ENCODE measurements at places on chromosomes 16 and 17.

GRCh38 chr16:75326333-75326732 is 74.9 kb upstream of the BCAR1 start:
- no peak for DNase-seq

DNA sequence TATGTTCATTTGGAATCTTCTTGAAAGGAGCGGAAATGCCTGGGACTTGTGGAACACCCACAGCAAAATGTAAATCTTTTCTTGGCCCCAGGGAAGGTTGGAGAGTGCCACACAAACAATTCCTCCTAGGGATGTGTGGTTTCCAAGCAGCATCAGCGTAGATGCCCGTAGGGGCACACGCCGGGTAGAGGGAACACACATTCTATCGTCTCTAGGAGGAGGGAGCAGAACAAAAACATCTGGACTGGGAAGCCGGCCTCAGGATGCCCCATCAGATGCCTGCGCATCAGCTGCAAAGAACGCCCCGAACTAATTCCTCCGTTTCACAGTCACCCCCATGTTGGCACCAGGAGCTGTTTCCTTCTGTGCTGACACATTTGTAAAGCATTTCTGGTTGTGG is 357.9 kb upstream of the ZFHX3 start:
- no peak for DNase-seq

DNA sequence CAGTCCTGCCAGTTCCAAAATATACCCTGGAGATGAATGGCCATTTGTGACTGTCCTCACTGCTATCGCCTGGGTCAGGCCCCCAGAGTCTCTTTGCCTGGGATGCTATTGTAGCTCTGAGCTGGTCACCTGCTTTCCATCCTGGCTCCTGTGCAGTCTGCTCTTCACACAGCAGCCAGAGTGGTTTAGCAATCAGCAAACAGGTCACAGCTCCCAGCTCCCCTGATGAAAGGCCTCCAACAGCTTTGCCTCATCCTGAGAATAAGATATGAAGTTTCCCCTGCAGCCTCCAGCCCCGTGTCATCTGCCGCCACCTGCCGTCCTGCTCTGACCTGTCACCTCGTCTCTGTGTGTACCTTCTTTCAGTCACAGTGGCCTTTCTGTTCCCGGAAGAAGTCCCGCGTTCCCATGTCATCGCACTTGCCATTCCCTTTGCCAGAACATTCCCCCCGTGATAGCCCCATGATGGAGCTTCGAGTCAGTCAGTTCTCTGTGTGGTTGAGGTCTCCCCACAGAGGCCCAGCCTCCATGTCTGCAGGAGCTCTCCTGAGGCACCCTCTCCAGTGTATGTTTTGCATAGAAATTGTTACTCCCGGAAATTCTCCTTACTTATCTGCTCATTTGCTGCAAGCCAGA is 281.5 kb downstream of the SNX29 start:
- DNase-seq = no peak

GRCh38 chr16:56910112-56910511 is 21.8 kb upstream of the HERPUD1 start:
- no peak for DNase-seq

- no peak for DNase-seq
Measured at GRCh38 chr16:9929836-9930235, 252.4 kb downstream of the GRIN2A start.

- no peak for DNase-seq
Measured at GRCh38 chr17:2214929-2215615, 88.5 kb downstream of the SMG6 start.

GRCh38 chr17:32483451-32484019 is 3.3 kb upstream of the CDK5R1 start:
- DNase-seq = peak; percentile 79

GRCh38 chr16:57361404-57361803 is 2.8 kb downstream of the CCL22 start:
- DNase-seq = no peak

- DNase-seq = no peak
Measured at GRCh38 chr16:50313596-50314478, 47.5 kb downstream of the ADCY7 start.

DNA sequence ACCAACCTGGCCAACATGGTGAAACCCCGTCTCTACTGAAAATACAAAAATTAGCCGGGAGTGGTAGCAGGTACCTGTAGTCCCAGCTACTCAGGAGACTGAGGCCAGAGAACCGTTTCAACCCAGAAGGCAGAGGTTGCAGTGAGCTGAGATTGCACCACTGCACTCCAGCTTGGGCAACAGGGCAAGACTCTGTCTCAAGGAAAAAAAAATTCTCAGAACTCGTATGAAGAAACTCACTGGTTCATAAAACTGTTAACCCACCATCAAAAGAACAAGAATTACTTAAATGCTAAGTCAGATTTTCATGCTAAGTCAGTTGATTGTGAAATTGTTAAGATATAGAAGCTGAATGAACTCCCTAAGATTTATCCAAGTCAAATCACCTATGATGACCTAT is 31.3 kb downstream of the SLC39A11 start:
- no peak for DNase-seq

GRCh38 chr17:16585796-16586195 is 16.8 kb upstream of the ZNF287 start:
- DNase-seq = no peak

DNA sequence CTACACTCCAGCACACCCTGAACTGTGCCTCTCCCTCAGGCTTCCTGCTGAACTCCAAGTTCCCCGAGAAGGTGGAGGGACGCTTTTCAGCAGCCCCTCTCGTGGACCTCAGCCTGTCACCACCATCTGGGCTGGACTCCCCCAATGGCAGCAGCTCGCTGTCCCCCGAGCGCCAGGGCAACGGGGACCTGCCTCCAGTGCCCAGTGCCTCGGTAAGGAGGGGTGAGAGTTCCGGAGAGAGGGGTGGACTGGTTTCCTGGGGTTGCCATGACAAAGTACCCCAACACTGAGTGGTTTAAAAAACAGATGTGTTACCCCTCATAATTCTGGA is 17.4 kb downstream of the GLIS2 start:
- no peak for DNase-seq

DNA sequence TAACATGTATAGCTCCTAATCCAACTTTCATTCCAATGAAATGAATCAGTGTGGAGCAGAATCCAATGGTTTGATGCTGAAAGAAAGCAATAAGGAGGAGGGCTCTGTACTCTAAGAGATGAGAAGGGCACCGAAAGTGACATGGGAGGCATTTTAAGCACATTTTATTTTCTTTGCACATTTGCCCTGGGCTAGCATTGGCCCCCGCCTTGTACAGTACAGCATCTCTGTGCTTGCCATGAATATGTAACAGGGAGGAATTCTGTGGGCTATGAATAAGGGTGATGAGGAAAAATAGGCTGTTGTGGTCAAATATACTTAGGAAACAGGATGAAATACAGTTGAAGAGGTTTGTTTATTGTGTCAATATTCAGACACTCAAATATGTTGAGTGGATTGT is 45.2 kb upstream of the SHISA6 start:
- DNase-seq = no peak

GRCh38 chr16:27441998-27442397 is 40.0 kb downstream of the IL21R start:
- DNase-seq = no peak

GRCh38 chr17:11598274-11599221 is at the start of gene DNAH9:
DNAH9 (plus strand) TSS chr17:11598470; CDS start chr17:11598499, 29 bp downstream.
- DNase-seq = peak; percentile 89

DNA sequence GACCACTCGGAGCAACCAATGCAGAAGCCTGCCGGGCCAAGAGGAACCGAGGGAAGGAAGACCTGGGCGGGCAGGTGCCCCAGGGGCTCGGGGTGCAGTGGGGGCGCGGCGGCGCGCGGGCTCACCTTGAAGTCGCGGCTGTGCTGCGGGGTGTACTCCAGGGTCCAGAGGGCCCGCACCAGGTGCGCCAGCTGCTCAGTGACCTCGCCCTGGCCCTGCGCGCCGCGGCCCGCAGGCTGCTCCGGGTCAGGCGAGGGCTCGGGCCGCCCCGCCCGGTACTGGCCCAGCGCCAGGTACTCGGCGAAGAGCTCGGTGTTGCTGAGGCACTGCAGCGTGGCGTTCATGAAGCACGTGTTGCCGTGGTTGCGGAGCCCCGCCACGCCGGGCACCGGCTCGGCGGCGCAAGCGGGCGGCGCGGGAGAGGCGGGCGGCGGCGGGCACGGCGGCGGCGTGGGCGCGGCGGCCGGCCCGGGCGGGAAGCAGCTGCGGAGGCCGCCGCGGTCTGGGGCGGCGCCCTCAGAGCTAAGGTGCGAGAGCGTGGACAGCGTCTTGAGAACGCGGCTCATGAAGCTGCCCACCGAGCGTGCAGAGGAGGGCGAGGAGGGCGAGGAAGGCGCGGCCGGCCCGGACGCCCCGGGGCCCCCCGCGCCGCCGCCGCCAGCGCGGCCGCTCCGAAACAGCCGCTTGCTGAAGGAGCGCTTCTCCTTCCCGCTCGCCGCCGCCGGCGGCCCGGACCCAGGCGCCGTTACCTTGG is 562 bp downstream of the USP31 start:
- no peak for DNase-seq
